Fibroblast of skin of left biceps (primary cell): ENCODE measurements at places on chromosomes 2 and 18.

- no peak for DNase-seq
Measured at GRCh38 chr2:214547931-214548330, 137.1 kb downstream of the VWC2L start.

GRCh38 chr2:168424971-168425370 lies 31.1 kb upstream of the CERS6 start:
- no peak for DNase-seq

GRCh38 chr2:153373510-153374279 lies 104.9 kb downstream of the RPRM start:
- DNase-seq: no peak

DNA sequence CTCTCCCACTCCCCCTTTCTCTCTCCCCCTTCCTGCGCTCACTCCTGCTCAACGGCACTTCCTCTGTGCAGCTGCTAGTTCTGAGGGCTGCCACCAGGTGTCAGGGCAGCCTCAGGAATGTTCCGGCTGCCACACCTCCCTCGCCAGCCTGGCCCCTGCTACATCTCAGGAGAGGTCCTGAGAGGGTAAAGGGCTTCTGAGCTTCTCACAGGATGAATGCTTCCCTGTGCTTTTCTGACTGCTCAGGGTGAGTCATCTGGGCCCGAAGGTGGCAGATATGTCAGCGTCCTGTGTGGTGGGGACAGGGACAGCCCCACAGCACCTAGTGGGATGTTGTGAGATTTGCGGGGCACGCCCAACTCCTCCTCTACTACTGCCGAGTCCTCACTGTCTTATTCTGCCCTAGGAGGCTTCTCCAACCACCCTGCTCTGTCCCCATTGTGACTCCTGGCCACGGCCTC lies 49.0 kb downstream of the PLEKHB2 start:
- peak; percentile 7 for DNase-seq

DNA sequence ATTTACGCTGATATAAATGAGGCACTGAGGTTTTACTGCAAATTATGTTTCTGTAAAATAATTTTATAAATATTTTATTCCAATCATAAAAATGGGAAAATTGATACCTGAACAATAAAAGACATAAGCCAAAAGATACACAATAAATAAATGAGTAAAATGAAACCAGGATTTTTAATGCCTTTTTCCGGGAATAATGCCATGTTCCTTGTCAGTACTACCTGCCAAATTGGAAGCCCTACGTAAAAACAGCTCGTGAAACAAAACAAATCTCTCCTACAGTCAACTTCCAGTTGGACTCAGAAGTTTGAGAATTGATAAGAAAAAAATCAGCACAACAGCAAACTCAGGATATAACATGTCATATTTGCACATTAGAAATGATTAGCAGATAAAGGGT lies 18.0 kb downstream of the GALNT3 start:
- no peak for DNase-seq

- DNase-seq: no peak
Measured at GRCh38 chr2:60450488-60450887, 103.0 kb downstream of the BCL11A start.

- no peak for DNase-seq
Measured at GRCh38 chr2:43461453-43462073, 134.3 kb downstream of the THADA start.

- DNase-seq: no peak
Measured at GRCh38 chr2:241894056-241894641, 24.6 kb downstream of the RTP5 start.

DNA sequence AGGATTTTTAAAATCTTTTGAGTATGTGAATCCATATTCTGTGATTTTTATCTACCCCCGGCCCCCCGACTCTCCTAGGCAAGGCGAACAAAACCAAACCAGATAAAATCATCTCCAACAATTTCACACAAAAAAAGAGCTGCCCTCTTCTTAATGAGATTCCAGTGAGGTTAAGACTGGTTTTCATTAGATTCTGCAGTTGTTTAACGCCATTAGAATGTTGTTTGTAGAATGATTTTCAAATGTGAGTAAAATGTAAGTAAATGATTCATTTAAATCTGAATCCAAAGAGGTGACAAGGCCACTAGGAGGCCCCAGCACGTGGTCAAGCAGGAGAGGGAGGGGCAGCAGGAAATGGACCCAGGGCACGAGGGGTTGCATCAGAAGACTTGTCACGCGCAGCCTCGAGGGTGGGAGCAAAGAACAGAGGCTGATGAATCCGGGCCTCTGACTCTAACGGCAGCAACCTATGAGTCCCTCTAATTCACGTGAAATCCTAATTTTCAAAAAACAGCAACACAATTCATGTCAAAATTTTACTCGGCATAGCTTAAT lies 24.3 kb upstream of the KLHL29 start:
- no peak for DNase-seq

DNA sequence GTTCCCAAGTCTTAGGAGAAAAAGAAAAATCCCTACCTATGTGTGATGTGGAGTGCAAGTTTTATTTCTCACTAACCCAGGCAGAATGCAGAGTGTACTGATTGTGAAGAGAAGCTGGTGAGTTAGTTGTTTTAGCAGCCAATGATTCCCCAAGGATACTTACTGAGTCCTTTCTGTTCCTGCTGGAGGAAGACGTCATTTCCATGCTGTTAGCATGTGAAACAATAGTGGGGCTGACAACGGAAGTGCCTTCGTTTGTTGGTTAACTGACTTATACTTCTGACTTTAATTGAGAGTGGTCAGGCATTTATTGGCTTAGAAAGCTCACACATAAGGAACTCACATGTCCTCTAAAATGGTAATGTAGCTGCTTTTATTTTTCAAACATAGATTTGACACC lies 180.6 kb downstream of the MC4R start:
- DNase-seq: no peak

DNA sequence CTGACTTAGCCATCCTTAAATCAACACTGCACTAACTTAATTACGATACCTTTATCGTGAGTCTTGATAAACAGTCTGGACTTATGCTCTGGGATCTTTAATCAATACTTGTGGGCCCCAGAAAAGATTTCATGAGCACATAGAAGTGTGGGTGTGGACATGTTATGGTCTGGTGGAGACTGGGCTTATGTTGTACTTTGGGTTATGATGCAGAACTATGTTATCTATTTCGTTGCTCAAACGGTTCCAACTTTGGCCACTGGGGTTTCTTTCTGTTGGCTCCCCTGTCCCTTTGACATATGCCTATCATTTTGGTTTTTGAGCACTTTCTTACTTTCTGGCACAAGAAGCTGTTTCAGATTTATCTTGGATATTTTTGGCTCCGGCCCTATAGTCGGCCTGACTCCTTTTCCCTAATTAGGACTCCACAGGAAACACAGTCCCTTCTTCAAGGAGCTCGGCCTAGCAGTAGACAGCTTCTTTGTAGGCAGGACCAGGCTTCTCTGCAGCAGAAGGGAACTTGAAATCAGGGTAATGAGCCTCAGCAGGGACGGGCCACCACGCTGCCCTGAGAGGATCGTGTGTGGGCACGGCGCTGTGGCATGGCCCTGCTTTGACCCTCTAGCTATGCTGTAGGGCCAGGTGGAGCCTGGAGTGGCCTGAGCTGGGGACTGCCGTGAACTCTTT lies 54.6 kb upstream of the TXNDC2 start:
- no peak for DNase-seq

DNA sequence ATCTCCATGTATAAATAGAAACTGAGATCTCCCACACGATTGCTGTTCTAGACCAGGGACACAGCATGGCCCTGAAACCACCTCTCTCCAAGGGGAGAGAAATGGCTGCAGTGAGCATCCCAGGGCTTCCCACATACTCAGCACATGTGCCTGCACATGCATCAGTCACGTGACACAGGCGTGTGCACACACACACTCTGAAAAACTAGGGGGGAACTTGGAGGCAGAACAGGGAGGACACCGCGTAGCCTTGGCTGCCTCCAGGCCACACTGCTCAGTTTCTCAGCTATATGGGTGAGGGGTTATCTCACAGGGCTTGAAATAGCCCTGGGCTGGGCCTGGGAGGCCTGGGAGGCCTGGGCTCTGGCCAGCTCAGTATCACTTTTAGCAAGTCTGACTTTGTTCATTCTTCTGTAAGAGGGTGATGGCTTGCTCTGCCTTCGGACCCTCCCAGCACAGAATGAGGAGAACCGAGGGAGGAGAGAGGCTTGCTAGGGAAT lies 66.9 kb downstream of the EMX1 start:
- no peak for DNase-seq

DNA sequence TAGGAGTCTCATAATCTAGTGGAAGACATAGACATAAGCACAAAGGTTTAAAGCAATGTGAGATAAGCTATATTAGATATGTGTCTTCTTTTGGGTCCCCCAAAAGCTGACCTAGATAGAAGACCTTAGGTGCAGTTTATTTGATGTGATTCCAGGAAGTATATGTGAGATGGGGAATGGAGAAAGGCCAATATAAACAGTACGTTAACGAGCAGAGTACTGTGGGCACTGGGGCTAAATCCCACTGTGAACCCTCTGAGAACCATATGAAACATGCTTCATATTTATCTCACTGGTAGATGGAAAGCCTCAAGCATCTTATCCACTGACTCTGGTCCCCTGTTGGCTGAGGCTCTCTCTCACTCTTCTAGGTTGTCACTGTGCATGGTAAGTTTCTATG lies 62.6 kb upstream of the ZC3H15 start:
- DNase-seq: no peak

DNA sequence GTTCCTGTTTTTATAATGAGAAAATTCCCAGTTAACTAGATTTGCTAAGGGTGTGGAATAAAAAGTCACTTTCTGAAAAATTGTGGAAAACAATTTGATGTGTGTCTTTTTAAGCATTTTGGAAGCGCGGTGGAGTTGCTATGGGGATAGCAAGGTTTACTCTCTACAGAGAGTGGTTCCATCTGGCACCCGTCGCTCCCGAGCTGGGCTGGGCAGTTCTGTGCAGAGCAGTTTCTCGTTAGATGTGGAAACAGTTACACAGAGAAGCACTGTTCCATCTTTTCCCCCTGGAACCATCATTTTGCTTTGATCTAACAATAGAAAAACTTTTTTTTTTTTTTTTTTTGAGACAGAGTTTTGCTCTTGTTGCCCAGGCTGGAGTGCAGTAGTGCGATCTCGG lies 17.4 kb downstream of the LDLRAD4 start:
- DNase-seq: no peak

GRCh38 chr18:11989966-11990380 lies 8.7 kb downstream of the IMPA2 start:
- DNase-seq: no peak

GRCh38 chr2:890791-891190 lies 59.9 kb upstream of the SNTG2 start:
- no peak for DNase-seq

- peak; percentile 70 for DNase-seq
Measured at GRCh38 chr18:23291456-23292205, 156.3 kb downstream of the CABLES1 start.

DNA sequence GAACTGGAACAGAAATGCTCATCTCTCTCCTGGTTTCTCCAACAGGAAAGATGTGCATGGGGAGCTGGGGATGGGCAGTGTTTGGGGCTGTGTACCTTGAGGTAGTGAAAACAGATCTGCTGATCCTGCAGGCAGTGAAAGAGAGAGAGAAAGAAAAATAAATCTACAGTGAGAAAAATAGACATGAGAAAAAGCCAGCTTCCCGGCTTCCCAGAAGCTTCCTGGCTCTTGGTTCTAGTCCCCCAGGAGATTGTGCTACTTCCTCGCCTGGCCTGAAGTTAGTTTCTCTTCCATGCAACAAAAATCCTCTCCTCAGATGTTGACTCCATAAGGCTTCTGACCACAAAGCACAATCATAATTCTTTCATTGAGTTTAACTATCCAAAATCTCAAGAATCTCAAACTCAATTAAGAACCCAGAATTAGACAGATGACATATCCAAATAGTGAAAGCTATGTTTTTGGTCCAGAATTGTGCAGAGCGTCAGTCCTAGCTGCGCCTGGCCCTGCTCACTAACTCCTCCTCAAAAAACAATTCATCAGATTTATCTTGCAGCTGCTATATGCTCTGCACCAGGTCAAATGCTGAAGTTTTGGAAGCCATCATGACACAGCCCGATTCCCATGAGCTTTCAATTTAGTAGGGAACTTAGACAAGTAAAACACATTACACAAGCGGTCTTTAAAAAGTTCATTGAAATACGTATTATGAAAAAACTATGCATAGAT lies 20.1 kb upstream of the NAB1 start:
- no peak for DNase-seq

- DNase-seq: no peak
Measured at GRCh38 chr2:174465327-174465726, 21.5 kb downstream of the GPR155 start.

GRCh38 chr2:207993151-207993763 lies 32.1 kb downstream of the PLEKHM3 start:
- peak; percentile 8 for DNase-seq

DNA sequence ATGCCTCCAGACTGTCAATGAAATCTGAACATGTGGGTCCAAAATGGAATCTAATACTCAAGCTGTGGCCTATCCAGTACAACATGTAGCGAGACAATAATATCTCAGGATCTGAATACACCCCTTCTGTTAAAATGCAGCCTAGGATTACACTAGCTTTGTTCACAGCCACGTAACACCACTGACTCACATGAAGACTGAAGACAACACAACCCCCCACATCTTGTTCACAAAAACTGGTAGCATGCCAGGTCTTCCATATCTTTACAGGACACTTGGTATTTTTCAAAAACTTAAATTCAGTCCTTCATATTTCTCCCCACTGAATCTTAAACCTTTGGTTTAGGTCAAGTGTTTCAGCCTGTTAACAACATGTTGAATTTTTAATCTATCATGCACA lies 84.2 kb downstream of the SLC8A1 start:
- peak; percentile 56 for DNase-seq

DNA sequence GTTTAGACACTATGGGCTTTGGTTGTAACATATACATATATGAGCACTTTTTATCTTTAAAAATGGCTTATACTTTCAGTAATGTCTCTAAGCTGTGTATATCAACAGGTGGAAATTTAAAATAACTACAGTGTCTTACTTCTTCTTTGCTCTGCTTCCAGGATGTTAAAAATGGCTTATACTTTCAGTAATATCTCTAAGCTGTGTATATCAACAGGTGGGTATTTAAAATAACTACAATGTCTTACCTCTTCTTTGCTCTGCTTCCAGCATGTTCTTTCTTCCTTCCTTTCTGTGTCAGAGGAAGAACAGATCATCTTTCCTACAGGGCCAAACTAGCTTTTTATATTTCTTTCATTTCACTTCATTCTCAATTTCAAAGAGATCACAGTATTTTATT lies 689.6 kb downstream of the EPHA4 start:
- no peak for DNase-seq

DNA sequence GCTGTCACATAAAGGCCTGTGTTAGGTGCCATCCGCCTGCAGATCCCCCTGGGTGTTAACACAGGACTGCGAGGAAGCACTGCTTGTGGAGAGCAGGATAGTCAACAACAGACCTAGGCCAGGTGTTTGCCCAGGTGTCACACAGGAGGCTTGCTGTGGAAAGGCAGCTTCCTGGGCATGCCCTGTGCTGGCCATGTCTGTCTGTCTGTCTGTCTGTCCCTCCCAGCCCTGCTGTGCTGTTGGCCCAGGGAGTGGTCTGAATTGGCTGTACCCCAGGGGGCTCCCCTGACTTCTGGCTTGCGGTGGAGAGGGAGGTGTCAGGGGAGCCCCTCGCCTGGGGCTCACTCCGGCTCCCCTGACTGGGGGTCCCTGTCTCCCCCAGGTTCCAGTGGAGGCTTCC lies 53.2 kb downstream of the SH3BP4 start:
- DNase-seq: no peak
